ENCODE measurements at places on chromosomes 11 and 22. TPM values are rescaled to one million over a fixed set of nuclear protein-coding genes. Genes with fewer than 3 reads are reported as not detected.

The GRAMD4 gene
- total RNA-seq, result 15.6 TPM

The RGL4 gene
- 24.6 TPM for total RNA-seq

The SNAP29 gene
- total RNA-seq, result 15.1 TPM

The ACER3 gene
- total RNA-seq, result 7.0 TPM

The APOL5 gene
- total RNA-seq, result not detected

The JHY gene
- 4.6 TPM for total RNA-seq

DNA sequence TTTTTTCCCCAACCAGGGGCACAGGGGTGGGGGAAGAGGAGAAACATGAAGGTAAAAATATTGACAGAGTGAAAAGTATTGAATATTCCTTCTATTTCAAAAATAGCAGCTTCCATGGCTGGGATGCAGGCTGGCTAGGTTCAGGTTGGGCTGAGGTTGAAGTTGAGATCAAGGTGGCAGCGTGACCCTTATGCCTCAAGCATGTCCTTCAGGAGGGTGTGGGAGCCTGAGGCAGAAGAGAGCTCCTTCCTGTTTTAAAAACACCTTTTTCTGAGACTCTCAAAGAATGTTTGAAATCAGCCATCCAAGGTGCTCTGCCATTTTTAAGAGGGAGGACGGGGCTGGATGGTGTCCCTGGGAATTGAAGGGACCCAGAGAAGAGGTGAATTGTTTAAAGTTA, 29.5 kb downstream of the TIMP3 start:
- DNase-seq, result no peak

GRCh38 chr22:22738959-22739585, 94.7 kb downstream of the GGTLC2 start:
- DNase-seq, result no peak

DNA sequence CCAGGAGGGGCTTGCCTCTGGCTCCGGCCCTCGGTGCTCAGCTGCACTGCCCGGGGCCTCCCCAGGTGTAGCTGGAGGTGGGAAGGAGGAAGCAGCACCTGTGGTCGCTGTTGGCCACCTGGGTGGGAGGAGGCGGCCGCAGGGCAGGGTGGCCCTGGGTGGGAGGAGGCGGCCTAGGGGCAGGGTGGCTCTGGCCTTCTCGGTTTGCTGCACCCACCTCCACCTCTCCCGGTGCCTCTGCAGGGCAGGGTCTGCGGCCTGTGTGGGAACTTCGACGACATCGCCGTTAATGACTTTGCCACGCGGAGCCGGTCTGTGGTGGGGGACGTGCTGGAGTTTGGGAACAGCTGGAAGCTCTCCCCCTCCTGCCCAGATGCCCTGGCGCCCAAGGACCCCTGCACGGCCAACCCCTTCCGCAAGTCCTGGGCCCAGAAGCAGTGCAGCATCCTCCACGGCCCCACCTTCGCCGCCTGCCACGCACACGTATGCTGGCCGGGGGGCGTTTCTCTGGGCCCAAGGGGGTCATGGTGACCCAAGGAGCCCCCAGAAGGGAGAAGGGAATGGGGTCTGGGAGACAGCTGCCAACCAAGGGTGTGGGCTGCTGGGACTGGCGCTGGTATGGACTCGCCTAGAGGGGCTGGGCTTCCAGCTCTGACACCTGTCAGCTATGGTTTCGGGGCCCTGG, 20.6 kb downstream of the MUC5AC start:
- DNase-seq, result no peak

GRCh38 chr11:14522801-14523200, 2.6 kb upstream of the PSMA1 start:
- no peak for DNase-seq

DNA sequence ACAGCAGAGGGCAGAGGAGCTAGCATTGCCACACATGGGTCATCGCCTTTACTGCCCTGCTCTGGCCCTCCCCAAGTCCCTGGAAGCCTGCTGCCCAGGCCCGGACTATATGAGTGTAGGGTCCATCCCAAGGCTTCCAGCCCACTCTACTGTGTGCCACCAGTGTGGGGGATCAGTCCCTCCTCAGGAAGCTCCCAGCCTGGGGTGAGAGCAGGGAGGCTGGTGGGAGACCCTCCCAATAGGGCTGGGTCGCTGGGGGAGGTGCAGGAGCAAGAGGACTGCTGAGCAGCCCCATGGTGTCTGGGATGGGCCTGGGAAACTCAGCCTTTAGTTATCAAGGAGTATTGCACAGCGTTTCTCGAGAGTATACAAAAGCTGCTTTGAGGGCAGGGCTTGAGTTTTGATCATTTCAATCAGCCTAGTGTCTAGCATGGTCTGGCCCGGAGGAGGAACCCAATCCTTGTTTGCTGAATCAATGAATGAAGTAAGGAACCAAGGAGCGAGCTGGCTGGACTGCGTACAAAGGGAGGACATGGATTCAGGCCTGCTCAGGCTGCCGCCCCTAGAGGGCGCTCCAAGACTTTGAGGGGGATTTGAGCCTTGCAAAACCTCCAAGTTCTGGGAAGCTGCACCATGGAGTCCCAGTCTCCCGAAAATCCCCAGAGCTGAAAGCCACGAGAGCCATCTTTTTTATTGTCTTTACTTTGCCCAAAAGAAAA, 89.0 kb upstream of the PARVA start:
- peak; percentile 52 for DNase-seq

GRCh38 chr11:6405052-6405667, 13.7 kb downstream of the APBB1 start:
- DNase-seq, result no peak

- no peak for DNase-seq
These were observed 83.3 kb downstream of the GGT1 start for GRCh38 chr22:24686280-24686679.

DNA sequence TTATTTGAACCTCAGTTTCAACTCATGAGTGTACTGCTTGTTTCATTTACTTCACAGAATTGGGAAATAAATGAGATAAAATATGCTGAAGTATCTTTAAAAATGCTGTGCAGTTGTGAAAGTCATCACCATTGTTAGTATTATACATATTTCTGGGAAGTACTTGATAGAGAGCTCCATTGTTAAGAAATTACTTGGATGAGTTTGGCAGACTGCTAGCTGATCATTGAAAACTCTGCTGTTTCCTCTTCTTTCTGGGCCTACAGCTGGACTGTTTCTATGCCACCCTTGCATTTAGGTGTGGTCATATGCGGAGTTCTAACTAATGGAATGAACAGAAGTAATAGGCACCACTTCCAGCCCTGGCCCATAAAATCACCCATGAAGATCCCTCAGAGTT, 10.0 kb downstream of the SIK2 start:
- no peak for DNase-seq

GRCh38 chr11:45922425-45923082, at the start of gene LARGE2:
TSS of gene LARGE2 (plus strand) at chr11:45922656. CDS start at chr11:45922883, 227 bp downstream.
- DNase-seq, result no peak

DNA sequence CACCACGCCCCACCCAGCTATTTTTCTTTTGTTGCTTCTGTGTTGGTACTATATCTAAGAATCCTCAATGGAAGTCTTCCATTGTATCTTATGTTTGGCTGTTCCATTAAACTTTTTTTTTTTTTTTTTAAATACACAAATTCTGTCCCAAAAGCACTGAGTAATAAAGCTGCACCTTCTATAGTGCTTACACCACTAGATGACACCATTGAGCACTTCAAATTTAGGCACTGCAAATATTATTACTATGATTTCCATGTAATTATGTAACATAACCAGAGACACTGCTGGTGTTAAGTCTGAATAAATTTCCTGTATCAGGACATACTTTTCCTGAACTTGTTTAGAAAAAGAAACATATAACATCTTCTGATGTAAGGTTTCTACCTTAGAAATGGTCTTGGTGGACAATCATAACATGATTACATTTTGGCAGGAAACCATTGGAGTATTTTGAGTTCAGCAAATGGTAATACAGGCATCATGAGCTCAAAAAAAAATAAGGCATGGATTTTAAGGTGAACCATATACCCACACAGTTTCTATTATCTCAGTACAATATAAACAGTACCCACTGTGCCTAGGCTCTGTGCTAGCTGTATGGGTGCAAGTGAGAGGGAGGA, 110.5 kb downstream of the ATG16L2 start:
- DNase-seq, result no peak

DNA sequence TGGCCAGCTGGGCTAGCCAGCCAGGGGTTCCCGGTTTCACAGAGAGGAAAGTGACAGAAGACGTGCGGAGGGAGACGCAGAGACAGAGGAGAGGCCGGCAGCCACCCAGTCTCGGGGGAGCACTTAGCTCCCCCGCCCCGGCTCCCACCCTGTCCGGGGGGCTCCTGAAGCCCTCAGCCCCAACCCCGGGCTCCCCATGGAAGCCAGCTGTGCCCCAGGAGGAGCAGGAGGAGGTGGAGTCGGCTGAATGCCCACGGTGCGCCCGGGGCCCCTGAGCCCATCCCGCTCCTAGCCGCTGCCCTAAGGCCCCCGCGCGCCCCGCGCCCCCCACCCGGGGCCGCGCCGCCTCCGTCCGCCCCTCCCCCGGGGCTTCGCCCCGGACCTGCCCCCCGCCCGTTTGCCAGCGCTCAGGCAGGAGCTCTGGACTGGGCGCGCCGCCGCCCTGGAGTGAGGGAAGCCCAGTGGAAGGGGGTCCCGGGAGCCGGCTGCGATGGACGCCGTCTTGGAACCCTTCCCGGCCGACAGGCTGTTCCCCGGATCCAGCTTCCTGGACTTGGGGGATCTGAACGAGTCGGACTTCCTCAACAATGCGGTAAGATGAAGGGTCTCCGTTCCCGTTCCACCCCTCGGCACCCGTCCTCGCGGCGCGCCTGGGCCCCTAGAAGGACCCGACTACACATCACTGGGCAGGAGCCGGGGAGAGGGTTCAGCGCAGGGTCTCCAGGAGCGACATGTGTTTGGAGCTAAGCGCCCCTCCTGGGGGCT, at the start of gene CREB3L1:
CREB3L1 (plus strand) TSS at position 41 of the 765 bp plus-strand sequence; CDS start at position 491, 450 bp downstream.
- DNase-seq, result no peak

GRCh38 chr22:22709719-22710445, 65.5 kb downstream of the GGTLC2 start:
- DNase-seq, result no peak

GRCh38 chr22:40401532-40401931, 31.1 kb downstream of the SGSM3 start:
- peak; percentile 72 for DNase-seq

DNA sequence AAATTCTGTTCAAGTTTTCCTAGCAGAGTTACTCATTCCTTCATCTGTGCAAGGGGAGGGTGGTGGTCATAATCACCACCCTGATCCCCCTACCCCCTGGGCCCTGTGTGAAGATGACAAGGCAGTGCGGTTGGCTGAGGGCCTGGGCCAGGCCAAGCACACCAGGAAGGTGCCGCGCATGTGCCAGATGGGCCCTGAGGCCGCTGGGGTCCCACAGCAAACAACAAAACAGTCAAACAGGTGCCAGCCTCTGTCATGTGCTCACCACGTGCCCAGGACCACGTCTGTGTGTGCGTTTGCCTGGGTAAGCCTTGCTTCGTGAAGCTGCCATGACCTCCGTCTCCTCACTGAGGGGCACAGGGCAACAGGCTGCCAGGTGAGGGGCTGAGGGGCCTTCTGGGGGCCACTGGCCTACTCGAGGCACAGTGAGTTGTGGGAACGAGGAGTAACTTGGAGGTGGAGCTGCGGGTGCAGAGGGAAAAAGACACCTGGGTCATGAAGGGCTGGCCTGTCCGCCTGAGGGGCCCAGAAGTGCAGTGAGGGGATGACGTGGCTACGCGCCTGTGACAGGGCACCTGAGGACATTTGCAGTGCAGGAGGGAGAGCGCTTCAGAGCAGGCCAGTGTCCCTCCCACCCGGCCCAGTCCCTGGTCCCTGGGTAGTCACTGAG, 25.8 kb downstream of the RSPH14 start:
- no peak for DNase-seq

- DNase-seq, result no peak
These were observed 695 bp downstream of the RCE1 start for GRCh38 chr11:66843776-66844495.

DNA sequence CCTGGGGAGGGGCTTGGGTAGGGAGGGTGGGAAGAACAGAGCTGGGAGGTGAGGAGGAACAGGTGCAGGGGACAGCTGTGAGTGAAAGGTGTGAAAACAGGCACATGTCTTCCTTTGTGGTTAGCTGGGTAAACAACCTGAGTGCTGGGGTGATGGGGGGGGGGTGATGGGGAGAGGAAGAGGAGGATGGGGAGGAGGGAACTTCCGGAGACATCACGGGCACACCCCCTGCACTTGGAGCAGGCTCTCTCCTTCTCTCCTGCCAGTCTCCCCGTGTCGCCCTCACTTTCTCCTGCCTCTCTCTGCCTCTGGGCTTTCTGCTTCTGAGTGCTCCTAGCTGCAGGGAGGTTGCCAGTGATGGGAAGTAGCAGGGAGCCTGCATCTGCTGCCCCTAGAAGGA, 8.8 kb downstream of the CXCR5 start:
- DNase-seq, result peak; percentile 60

DNA sequence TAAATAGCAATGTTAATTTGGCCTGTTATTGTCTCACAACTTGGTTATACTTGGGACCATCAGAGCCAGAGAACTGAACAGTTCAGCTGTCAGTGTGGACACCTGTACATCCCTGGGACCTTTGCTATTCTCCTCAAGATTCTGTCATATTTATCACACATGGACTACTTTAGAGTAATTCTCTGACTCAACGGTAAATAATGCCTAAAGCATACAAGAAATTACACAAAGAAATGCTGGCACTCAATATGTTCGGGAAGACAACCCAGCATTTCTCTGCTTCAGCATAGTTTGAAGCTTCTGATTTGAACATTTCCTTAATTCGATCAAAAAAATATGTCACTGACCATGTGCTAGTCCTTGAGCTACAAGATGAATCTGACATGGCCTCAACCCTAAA, 34.6 kb upstream of the MMP13 start:
- no peak for DNase-seq

- DNase-seq, result no peak
These were observed 327.1 kb upstream of the MTNR1B start for GRCh38 chr11:92642177-92642931.

DNA sequence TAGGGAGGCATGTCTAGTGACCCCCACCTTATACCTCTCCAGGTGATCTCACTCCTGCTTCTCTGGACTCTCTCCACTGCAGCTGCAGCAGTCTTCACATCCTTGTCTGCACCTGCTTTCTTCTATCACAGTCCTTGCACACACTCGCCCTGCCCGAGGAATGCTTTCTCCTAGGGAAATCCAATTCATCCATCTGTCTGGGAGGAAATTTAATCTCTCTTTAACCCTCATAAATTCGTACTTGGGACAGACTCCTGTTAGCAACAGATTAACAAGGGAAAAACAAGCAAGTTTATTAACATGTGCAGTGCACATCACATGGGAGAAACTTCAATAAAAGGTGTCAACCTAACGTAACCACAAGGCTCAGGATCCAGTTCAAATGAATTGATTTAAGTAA, 11.3 kb upstream of the RCN1 start:
- DNase-seq, result no peak

DNA sequence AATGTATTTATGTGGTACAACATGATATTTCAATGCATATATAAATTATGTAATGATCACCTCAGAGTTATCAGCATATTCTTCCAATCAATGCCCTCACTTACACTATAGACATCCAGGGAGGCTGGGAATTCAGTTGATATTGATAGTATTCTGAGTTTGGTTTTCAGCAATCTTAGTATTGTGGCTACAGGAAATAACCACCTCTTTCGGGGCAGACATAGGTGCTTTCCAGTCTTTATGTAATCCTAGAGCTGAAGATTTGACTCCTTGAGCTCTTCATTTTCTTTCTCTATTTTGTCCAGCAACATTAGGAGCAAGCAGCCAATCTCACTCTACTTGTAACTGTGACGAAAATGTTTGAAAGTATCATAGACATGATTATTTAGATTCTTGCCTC, 712.7 kb upstream of the KIRREL3 start:
- no peak for DNase-seq
